ENCODE measurements at places on chromosomes 2 and 18.

DNA sequence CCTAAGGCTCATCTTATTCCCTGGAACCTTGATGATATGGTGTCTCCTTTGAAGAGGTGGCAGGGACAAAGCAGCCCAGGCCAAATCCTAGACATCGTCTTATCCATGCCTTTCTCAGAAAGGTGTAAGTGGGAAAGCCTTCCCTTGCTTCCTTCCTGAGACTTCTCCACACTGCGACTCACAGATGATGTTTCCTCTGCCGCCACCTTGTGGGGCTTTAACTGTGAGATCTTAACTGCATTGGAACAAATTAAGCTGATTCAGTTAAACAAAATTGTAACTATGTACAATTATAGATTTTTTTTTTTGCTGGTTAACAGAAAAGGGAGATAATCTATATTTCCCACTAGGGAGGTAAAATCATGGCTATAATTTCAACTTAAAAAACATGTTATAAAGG lies 10.0 kb upstream of the GCA start:
- no peak for DNase-seq

- DNase-seq = no peak
These were observed 238.6 kb downstream of the TWIST2 start for GRCh38 chr2:239086325-239087020.

- DNase-seq = no peak
These were observed 9.8 kb upstream of the YWHAQ start for GRCh38 chr2:9640403-9641104.

- DNase-seq = no peak
These were observed 845.9 kb upstream of the ID2 start for GRCh38 chr2:7835693-7836680.

- no peak for DNase-seq
These were observed 550 bp downstream of the MFSD6 start for GRCh38 chr2:190408538-190409271.

DNA sequence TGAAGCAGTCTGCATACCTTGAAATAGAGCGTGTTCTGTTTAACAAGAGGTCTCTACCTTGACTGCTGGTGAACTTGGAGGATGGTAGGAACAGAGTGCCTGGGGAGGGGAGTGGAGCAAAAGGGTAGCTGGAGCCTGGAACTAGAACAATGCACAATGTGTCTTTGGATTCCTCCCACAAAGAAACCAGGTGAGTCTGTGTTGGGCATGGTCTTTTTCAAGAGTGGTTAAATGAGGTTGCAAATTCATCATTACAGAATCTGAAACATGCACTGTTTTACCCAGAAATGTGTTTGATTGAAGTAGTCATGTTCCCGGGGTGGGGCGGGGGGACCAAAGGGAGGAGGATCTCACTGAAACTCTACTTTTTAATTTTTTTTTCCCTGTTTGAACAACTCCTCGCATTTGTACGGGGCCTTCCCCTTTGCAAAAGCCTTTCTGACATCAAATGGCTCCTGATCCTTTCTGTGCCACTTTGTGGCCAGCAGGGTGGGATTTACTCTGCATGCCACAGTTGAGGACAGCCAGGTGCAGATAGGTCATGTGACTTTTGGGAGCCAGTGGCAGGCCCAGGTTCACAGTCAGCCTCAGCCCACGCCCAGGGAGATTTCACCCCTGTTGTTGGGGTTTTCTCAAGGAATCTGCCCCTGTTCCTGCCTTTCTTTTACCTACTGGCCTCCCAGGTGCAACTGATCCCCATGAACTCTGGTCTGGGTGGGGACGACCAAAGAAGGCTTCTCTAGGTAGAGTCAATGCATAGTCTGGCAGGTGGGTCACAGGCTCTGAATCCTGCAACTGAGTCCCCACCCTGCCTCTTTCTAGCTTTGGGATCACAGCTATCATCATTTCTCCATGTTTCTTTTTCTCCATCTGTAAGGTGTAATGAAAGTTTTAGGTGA lies 28.2 kb downstream of the MYCN start:
- no peak for DNase-seq

GRCh38 chr2:71689393-71689792 lies 236.0 kb downstream of the DYSF start:
- DNase-seq = no peak

DNA sequence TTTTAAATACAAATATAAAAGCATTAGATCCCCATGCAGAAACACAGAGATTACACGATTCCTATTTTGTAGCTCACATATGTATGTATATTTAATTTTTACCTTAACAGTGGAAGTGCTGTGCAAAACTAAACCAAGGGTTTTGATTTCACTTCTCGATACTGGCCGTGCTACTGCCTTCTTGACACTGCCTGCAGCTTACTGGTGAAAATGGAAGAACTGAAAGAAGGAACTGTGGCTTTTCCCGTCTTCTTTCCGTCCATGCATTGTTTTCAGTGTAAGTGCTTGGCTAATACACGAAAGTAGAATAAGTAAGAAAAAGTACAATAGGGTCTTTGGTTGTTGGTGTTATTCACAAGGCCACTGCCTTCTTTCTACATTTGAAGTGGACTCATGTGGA lies 129.5 kb downstream of the NDUFA10 start:
- DNase-seq = no peak

- DNase-seq = no peak
These were observed 579.9 kb downstream of the CCDC85A start for GRCh38 chr2:56763683-56764082.

DNA sequence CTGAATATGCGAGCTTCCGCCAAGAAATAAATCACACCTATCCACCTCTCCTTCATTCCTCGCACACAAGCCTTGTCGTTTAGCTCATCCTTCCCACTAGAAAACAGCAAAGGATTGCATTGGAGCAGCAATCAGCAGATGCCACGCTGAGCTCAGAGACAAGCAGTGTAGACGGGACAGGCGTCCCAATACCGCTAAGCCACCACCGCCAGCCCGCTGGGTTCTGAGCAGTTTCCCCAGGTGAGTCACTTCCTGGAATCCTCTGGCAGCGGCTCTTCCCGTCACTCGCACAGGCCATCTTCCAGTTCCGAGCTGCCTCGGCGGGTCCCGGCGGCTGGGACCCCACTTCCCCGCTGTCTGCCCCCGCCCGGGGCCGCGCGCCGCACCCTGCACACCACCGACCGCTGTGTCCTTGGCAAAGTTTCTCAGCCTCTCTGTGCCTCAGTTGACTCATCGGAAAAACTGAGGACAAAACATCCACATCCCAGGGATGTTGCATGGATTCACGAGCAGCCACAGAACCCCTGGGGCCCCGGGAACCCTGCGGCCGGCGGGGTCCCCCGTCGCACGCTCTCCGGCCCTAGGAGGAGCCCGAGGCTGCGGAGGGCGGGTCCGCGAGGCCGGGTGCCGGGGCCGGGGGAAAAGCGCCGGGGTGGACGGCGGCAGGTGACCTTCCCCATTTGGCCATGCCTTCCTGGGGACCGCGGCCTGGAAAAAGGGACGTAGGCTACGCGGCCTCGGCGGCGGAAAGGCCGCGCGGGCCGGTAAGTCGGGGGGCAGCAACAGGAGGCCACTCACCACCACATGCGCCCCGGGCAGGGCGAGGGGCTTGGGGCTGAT lies 573 bp downstream of the KDSR start:
- peak; percentile 55 for DNase-seq

- DNase-seq = no peak
These were observed 36.8 kb downstream of the ADAM23 start for GRCh38 chr2:206480161-206480560.

GRCh38 chr2:134911400-134911785 lies 7.2 kb upstream of the CCNT2 start:
- DNase-seq = no peak

- DNase-seq = no peak
These were observed 237.0 kb downstream of the ALPK2 start for GRCh38 chr18:58391932-58392323.

GRCh38 chr2:10513201-10513600 lies 65.1 kb upstream of the ODC1 start:
- no peak for DNase-seq

GRCh38 chr2:134282629-134283400 lies 28.9 kb downstream of the MGAT5 start:
- no peak for DNase-seq

DNA sequence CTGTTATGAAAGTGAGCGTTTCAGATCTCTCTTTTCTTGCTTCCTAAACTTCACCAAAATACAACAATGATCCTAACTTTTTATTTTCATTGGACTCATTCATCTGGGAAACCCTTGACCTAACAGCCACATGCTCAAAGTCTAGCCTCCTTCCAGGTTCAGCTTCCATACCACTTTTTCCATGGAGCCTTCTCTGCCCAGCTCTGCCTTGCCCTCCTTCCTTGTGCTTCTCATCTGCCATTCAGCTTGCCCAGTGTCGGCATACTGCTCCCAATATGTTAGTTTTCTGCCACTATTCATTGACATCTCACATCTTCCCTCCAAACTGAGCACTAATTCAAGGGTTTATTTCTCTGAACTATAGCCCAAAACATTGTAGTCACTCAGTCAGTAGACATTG lies 214.7 kb downstream of the RAD51AP2 start:
- no peak for DNase-seq

- DNase-seq = no peak
These were observed 160.6 kb upstream of the DOK6 start for GRCh38 chr18:69239849-69240674.

DNA sequence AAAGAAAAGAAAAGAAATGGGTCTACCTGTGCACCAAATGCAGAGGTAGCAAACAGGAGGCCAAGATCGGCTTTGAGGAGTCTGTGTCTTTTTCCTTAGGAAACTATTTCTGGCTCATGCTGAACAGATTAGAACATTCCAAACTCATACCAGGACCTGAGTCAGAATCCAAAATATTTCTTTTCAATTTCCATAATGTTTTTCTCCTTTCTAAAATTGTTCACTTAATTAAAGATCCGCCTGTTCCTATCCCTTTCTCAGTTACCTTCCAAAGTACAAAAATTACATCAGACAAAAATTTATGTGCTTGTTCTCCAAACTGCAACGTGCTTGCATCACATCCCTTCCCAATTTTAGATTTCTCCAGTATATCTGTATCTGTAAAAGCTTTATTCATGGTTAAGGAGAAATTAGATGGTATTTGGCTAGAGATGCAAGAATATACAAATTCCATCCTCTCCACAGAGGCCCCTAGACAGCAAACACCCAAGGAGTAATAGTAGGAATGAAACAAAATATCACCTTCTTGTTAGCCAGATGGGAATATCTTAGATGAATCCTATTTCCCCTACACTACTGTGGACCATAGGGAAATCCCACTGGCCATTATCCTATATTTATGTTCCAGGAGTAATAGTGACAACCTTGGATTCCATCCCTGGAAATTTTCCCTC lies 130.6 kb downstream of the LNPK start:
- DNase-seq = no peak

DNA sequence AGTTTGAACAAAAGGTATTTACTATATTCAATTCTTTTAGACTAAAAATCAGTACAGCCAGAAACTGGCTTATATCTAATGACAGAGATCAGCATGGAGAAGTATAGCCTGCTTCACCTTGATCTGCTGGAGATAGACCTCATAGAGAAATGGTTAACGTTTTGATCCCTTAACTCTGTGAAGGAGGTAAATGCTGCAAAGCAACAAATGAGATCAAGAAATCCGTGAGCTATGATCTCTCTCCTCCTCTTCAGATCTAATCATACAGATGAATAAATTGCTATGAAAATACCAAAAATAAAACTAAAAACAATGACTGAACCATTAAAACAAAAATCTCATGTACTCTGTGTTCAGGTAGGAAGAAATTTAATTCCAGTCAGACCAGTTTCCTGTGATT lies 42.8 kb downstream of the KLHL14 start:
- DNase-seq = no peak

- no peak for DNase-seq
These were observed 64.9 kb downstream of the ACTR2 start for GRCh38 chr2:65292461-65293011.

DNA sequence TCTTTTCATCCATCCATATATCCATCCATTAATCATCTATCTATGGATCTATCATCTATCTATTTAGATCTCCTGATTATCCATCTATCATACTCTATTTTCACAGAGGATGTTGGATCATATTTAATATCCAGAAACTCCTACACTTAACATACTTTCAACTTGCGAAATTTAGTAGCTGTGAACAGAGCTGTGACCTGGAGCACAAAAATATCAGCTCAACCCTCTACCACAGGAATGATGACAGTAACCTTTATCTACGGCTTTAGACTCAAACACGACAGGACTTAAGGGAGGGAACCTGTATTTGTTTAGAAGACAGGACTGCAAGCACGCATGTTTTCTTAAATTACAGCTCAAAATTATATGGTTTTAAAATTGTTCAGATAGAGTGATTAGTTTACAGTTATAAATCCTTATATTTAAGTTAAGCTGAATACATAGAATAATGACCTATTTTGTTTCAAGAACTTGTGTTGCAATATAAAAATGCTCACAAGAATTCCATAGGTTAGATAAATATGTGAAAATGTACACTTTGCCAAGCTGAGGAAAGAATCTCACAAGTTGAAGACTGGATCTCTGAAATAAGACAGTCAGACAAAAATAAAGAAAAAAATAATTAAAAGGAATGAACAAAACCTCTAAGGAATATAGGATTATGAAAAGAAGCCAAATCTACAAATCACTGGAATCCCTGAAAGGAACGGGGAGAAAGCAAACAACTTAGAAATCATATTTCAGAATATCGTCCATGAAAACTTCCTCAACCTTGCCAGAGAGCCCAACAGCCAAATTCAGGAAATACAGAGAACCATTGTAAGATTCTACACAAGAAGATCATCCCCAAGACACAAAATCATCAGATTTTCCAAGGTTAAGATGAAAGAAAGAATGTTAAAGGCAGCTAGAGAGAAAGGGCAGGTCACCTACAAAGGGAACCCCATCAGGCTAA lies 142.0 kb downstream of the COL6A3 start:
- DNase-seq = no peak

DNA sequence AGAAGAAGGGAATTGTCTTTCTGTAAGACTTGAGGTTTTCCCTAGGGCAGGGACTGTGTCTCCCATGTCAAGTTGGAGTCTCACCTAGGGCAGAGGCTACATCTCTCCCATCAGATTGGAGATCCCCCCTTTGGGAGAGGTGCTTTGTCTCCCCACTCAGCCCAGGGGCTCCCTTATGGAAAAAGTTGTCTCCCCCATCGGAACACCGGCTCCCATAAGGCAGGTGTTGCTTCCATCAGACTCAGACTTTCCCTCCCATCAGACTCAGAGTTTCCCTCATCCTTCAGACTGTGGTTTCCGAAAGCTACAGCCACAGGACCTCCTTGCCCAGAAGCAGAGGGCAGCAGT lies 5.8 kb downstream of the ANKRD53 start:
- DNase-seq = no peak

- peak; percentile 92 for DNase-seq
These were observed at the start of gene CAB39 for GRCh38 chr2:230712443-230713330. Gene CAB39, plus strand, starts transcription at chr2:230712842. Its CDS starts 47,160 bp downstream, at chr2:230760002.

GRCh38 chr2:6764968-6765723 lies 100.6 kb downstream of the CMPK2 start:
- DNase-seq = no peak

- DNase-seq = peak; percentile 73
These were observed at the start of gene UBE2E3 for GRCh38 chr2:180980106-180980942. Gene UBE2E3, plus strand, starts transcription at chr2:180980605. Its CDS starts 1,438 bp downstream, at chr2:180982043.

Measured in mesothelial cell of epicardium (in vitro differentiated cells).